Hepatocyte (in vitro differentiated cells): ENCODE measurements at places on chromosomes 5 and 9. TPM values are rescaled to one million over a fixed set of nuclear protein-coding genes. Genes with fewer than 3 reads are reported as not detected.
A peak's percentile ranks its signal among the peaks of the same experiment; 100 is the strongest.

The PTPN3 gene
- polyA plus RNA-seq = 4.4 and 7.7 TPM in 2 replicates

The FGF1 gene
- 0.27 TPM in 1 of 2 replicates, not detected in the other for polyA plus RNA-seq

The FOXI1 gene
- not detected in 2 replicates for polyA plus RNA-seq

The RMRP gene
- not detected in 2 replicates for polyA plus RNA-seq

The PCDHB5 gene
- polyA plus RNA-seq = 6.2 and 6.4 TPM in 2 replicates

The NMRK1 gene
- polyA plus RNA-seq = 14.1 and 16.1 TPM in 2 replicates

The OBP2B gene
- not detected in 2 replicates for polyA plus RNA-seq

The RMI1 gene
- polyA plus RNA-seq = 3.4 and 4.2 TPM in 2 replicates

The IL31RA gene
- polyA plus RNA-seq = 0.17 and 0.53 TPM in 2 replicates

The ENTPD8 gene
- polyA plus RNA-seq = 14.2 and 16.5 TPM in 2 replicates

The UGCG gene
- 50.9 and 54.6 TPM in 2 replicates for polyA plus RNA-seq

The FAM153A gene
- polyA plus RNA-seq = 0.23 and 0.56 TPM in 2 replicates

DNA sequence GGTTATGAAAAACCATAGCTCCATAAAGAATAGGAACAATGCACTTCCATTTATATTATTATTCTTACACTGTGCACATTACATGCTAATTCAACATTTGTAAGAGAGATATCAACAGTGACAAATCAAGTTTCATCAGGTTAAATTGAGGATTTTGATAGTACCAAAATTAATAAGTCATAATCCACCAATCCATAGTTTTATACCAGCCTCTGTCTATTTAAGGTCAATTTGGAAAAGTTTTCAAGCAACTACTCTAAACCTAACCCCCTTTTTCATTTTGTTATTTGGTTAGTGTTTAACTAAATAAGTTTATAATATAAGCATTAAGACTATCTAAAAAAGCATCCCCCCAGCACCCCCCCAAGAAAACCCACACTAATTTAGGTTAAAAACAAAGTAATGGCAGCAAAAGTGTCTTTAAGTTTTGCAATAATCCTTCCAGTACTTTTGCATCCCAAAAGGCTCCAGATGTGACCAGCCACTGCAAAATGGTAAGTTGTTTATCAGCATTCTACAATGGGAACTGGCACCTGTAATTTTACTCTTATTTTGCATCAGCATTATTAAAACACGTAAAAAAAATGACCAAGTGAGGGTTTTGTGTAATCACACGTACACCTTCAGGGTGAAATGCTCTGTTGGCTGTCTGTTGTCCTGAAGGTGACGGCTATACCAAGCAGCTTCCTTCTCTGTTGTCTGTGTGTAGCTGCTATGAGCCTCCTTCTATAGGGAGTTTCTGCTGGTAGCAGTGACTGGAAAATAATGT is 36.8 kb upstream of the SSBP2 start:
- peak; percentile 41 for DNase-seq

DNA sequence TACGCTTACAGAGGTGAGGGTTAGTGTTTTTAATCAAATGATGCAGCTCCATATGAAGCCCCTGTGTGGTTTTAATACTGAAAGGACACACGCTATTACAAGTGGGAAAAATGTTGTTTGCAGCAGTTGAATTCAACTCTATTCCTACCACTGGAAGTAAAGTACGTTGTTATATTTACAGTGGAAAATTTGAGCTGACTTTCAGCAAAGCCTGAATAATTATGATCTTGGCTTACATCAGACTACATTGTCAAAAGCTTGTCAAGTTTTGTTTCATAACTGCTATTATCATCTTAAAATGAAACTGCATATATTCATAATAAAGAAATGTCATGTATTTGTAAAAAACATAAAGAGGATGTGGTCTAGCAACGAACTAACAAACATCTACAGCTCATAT is 818.5 kb downstream of the SEMA5A start:
- no peak for DNase-seq

DNA sequence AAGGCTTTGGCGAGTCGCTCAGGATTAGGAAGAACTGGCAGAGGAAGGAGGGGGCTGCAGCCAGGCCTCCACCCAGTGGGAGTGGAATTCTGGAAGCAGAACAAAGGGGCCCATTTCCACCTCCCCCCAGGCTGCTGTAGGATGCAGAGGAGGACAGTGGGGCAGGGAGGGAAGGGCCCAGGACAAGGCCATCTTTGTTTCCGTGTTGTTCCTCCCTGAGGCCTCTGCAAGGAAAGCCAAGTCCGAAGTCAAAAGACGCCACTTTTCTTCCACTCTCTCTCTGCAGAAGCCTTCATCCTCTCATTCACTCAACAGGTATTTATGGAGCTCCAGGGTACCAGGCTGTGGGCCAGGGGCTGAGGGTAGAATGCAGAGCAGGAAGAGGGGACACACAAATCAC is 70.7 kb downstream of the ENTREP1 start:
- no peak for DNase-seq

GRCh38 chr9:8265281-8265680 is 465.7 kb upstream of the DMAC1 start:
- DNase-seq = no peak

DNA sequence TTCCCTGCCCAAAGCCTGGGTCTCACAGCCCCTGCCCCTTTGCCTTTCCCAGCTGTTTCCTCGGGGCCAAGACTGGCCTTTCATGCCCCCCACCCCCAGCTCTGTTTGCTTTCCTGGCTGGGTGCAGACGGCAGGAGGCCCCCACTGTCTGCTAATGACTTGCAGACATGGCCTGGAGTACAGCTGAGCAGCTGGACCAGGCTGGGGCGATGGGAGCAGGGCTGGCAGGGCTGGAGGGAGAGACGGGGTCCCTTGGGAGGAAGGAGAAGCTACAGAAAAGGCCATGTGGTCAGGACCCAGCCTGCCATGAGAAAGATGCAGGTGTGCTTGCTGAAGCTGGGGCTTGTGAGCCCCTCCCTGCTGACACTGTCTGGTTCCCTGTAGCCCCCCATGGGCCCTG is 28.3 kb upstream of the GFPT2 start:
- no peak for DNase-seq

DNA sequence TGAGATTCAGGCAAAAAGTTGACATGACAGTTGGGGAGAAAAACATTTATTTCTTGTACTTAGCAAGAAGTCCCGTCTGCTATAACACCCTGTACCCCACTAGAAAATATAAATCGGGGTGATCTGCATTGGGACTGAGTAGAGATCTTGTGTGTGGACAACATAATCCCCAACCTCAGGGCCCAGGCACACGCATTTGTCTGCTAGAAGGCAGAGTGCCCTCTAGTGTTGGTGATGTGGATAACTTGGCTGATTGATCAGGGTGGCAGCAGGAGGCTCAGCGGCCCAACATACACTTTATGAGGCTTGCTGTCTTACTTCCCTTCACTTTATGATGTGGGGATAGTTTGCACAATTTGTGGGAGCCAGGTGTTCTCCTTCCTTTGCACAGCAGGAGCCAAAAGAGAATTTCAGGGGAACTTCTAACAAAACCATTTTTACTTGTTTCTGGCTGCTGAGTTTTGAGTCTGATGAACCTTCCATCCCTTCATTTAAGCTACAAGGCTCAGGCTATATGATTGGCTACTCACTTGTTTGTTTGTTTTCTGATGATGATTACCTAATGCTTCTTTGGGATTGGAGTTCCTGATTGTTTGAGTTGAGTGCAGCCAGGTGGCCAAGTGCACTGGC is 263.2 kb downstream of the DMAC1 start:
- DNase-seq = peak; percentile 68

- no peak for DNase-seq
Observed at GRCh38 chr5:124760608-124761007, 14.2 kb upstream of the ZNF608 start.

DNA sequence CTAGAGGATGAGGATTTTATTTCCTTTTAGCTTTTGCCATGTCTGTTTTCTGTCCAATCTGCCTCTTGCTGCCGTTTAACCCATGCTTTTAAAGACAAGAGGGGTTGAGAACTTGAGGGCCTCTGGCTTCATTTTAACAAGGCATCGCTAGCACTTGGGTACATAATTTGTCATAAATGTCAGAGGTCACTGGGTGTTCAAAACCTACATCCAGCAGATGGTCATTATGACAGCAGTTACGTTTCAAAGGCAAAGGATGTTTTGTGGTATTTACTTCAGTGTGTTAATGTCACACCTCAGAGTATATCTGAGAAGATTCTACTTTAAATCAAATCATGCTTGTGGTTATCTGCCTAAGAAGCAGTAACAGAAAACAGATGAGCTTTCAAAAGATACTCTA is 918.3 kb downstream of the NR2F1-AS1 start:
- DNase-seq = no peak

DNA sequence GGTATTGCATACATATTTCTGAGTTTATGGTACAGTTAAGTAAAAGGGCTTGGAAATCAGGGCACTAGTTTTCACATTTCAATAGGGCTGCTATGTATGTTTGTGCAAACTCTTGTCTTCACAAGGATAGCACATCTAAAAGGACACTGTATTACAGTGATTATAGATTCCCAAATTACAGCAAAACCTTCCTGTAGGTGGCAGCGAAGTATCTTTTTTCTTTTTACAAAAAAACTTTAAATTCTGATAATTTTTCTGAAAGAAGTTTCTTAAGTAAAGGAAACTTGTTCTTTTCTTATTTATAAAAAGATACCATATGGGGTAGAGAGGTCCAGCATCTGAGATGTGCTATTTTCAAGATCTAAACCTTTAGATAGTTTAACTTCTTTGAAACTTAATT is 337.8 kb downstream of the PTPRD start:
- DNase-seq = no peak

- no peak for DNase-seq
Observed at GRCh38 chr5:67289763-67290521, 93.3 kb upstream of the CD180 start.

- no peak for DNase-seq
Observed at GRCh38 chr9:85927076-85927475, 13.9 kb upstream of the NAA35 start.

DNA sequence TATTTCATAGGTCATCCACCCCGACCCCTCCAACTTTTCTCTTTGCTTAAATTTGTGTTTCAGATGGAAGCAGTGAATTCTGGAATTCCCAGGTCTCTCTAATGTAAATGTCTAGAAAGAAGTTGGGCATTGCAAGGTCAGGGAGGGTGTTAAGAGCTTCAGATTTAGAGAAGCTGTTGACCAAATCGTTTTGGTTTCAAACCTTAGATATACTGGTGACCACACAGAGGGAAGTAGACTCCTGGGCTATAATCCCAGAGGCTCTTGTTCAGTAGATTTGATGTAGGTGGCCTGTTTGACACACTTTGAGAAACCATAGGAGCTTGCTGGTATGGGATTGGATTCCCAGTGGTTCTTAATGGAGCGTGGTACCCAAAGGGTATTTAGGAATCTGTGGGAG is 137.3 kb upstream of the KLF9 start:
- no peak for DNase-seq

GRCh38 chr9:16106021-16106571 is 553.3 kb downstream of the CCDC171 start:
- DNase-seq = peak; percentile 48

DNA sequence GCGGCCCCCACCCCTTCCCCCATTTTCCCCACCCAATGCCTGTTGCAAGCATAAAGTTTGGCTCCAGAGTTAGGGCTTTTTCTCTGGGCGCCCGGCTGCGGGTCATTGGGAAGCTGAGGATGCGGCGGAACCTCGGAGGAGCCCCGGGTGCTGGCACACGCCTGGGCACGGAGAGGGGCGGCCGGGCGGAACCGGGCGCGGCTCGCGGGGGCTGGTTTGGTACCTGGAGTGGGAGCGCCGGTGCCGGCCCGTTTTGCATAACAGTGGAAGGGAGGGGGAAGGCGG is 1.2 kb downstream of the PPARGC1B start:
- DNase-seq = no peak

- DNase-seq = no peak
Observed at GRCh38 chr9:7930613-7931012, 131.0 kb upstream of the DMAC1 start.

GRCh38 chr9:1460143-1460769 is 410.1 kb downstream of the DMRT2 start:
- no peak for DNase-seq

GRCh38 chr5:122846051-122846550 is 688 bp downstream of the SNX24 start:
- peak; percentile 47 for DNase-seq

DNA sequence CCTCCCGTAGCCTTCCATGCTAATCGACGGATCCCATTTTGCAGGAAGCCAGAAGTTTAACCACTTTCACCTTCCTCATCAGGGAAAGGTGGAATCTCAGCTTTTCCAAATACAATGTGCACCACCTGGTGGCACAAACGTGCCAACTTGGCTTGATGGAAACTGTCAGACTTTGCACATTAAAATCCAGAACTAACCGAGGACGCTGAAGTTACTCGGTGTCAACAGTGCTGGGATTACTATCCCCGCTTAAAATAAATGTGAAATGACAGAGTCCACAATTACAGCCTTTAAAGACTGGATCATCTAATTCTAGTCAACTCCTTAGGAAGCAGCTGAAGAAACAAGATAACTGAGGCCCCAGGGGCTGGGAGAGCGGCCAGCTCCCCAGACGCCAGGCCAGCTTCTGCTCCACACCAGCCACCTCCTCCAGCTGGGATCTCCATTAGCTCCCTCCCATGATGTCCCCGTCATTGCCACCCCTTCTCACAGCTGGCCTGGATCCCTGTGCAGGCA is 50.1 kb upstream of the RETREG1 start:
- DNase-seq = no peak

DNA sequence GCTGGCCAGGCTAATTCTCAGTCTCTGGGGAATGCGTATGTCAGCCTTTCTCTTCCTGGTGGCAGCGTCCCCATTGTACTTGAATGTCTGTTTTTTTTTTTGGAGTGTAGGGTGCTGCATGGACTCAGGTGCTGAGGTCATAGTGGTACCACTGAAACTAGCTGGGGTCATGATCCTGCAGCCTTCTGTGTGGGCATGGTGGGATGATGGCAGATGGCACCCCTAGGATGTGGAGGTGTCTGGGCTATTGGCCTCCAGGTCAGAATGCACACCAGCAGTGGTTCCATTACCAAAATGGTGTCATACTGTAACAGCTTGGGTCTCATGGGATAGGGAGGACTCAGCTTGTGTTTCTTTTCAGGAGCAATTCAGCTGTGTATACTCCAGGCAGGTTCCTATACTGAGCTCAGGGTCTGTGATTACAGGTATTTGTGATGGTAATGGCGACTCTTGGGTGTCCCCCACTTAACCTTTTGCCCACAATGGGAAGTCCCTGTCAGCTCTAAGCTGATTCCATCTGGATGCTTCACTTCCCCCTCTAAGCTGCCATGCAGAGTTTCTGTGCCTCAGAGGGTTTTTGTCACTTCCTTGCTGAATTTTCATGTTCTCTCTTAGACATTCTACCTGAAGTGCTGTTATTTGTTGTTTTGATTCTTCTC is 17.9 kb downstream of the HSD17B4 start:
- DNase-seq = no peak

DNA sequence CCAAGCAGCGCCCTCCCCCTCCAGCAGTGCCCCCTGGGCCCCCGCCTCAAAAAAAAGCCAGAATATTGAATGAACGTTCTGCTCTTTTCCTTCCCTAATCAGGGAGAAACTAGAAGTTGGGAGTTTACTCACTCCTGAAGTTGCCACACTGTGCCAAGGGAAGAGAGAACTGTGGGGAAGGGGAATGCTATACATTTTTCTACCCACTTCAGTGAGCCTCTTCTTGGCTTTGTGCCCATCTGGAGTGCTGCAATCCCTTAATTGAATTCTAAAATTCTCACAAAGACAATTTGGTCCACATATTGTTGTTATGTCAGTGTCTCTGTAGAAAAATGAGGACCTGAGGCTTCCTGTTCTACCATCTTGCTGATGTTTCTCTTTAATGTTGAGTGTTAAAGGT is 443.7 kb downstream of the DIRAS2 start:
- no peak for DNase-seq
